ENCODE measurements at places on chromosomes 3 and 15. TPM values are rescaled to one million over a fixed set of nuclear protein-coding genes. Genes with fewer than 3 reads are reported as not detected.

GRCh38 chr3:140440446-140440845, 237.4 kb upstream of the TRIM42 start:
- no peaks in the 10 kb centered on the region for H3K36me3 ChIP-seq
- H3K27ac ChIP-seq, result no peak overlapping the region
- no peak overlapping the region for H3K4me3 ChIP-seq
- DNase-seq, result no peak
- no peaks in the 10 kb centered on the region for H3K27me3 ChIP-seq

DNA sequence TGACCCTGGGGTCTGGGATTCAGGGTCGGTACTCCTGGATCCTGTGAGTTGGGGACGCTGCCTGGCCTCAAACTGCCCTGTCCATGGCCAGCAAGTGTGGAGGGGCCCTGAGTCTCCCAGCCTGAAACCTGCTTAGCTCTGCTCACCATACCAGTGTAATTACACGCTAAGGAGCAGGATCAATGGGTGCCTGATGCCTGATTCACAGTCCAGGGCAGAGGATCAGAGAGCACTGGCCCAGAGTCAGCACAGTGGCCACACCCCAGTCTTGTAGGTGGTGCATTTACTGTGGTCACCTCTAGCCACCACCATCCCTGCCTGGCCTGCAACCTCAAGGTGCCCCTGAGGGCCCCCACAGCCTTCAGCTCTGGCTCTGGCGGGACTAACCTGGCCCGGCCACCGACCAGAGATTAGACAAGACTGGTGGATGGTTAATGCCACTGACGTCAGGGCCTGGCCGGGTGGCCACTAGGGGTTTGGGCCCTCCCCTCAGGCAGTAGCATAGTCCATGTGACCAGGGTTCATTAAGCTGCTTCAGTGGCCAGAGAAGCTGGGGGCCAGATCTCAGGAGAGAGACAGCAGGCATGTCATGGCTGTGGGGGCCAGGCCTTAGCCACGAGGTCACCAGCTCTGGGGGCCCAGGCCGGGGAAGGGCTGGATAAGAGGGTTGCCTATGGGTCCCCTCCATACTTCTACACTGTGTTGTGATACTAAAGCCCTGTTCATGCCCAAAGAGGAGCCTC, 3.3 kb upstream of the SLC38A3 start:
- no peak for DNase-seq
- H3K4me3 ChIP-seq, result no peak overlapping the region
- no peaks in the 10 kb centered on the region for H3K36me3 ChIP-seq
- H3K4me1 ChIP-seq, result peaks cover 14% of the 10 kb centered on the region
- H3K27me3 ChIP-seq, result peaks cover 90% of the 10 kb centered on the region
- no peak overlapping the region for H3K27ac ChIP-seq

DNA sequence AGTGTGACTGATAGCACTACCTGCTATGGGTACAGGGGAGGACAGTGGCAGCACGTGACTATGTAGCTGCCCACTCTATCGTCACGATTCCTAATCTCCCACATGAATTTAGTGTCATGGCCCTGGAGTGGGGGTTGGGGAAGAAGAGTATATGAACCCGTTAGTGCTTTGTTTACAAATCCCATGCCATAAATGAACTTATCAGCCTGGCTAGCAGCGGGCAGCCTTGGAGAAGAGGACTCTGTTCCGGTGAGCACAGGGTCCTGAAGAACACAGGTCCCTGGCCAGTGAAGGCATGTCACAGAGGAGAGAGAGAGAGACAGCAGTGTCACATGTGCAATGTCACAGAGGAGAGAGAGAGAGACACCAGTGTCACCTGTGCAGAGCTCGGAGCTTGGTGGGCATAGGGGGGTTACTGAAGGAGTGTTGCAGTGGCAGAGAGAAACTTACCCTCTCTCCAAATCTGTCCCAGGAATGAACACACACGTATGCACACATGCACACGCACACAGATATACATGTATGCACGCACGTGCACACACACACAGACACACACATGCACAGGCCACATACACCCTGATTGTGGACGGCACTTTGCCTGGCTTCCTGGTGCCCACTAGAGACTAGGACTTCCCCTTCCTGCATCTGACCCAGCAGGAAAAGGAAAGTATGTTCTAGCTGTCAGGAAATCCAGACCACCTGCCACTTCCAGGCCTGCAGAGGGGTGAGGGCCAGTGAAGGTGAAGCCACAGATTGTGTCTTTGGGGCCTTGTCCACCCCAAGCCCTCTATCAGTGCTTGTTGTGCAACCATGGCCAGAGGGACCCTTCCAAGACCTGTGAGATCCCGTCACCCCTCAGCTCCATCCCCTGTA, 26.3 kb downstream of the ITGA11 start:
- H3K4me1 ChIP-seq, result no peaks in the 10 kb centered on the region
- H3K4me3 ChIP-seq, result no peak overlapping the region
- no peaks in the 10 kb centered on the region for H3K36me3 ChIP-seq

GRCh38 chr15:32636908-32637567, 4.5 kb upstream of the SCG5 start:
- DNase-seq, result no peak
- peaks cover 6% of the 10 kb centered on the region for H3K27me3 ChIP-seq
- no peak overlapping the region for H3K27ac ChIP-seq
- no peaks in the 10 kb centered on the region for H3K4me1 ChIP-seq
- no peaks in the 10 kb centered on the region for H3K36me3 ChIP-seq
- H3K4me3 ChIP-seq, result no peak overlapping the region

The MYO5C gene
- 95.8 TPM for total RNA-seq

The KLHL40 gene
- 0.27 TPM for total RNA-seq

The SPINK8 gene
- not detected for total RNA-seq

Measured in transverse colon (tissue), 4 donors.